ENCODE measurements at places on chromosomes 11 and 22.
A peak's percentile ranks its signal among the peaks of the same experiment; 100 is the strongest.

DNA sequence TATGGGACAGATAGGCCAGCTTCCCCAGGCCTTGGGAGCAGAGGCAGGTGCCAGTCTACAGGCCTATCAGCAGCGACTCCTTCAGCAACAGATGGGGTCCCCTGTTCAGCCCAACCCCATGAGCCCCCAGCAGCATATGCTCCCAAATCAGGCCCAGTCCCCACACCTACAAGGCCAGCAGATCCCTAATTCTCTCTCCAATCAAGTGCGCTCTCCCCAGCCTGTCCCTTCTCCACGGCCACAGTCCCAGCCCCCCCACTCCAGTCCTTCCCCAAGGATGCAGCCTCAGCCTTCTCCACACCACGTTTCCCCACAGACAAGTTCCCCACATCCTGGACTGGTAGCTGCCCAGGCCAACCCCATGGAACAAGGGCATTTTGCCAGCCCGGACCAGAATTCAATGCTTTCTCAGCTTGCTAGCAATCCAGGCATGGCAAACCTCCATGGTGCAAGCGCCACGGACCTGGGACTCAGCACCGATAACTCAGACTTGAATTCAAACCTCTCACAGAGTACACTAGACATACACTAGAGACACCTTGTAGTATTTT, 26.6 kb upstream of the L3MBTL2 start:
- peak overlapping the region; percentile 90 for H3K27ac ChIP-seq
- DNase-seq: no peak

DNA sequence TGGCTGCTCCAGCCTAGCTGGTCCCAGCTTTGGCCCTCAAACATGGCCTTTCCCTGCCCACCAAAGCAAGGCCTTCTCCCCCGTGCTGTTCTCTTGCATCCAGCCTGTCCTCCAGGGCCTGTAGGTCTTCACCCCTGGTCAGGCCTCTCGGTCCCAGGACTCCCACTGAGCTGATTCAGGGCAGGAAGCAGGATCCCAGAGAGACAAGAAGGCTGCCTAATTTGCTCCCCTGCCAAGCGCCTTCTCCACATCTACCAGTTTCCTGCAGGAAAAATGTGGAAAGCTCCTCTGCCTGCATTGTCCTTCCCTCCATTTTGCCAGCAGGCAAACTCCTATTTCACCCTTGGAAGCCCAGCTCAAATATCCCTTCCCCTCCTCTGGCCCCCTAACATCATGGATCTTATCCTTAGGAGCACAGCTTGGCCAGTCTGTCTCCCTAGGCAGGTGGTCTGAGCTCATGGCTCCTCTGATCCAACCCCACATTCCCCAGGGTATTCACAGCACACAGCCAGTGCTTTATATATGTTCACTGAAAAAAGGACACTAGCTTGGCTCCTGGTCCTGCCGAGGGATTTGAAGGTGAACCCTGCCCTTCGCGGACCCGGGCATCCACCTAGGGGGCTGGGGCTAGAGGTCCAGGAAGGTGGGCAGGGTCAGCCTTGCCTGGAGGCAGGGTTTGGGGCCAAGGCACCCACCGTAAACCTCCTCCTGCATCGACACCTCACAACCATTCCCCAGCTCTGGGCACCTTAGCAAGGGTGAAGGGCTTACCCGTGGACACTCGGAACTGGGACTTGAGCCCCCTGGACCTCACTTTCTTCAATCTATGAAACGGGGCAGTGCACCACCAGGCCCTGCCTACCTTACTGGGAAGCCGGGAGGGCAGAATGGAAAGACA, 968 bp downstream of the RHBDD3 start:
- no peak for DNase-seq
- H3K27me3 ChIP-seq: no peaks in the 10 kb centered on the region
- peaks cover 34% of the 10 kb centered on the region for H3K4me1 ChIP-seq
- peak overlapping the region; percentile 86 for H3K4me3 ChIP-seq

- H3K27ac ChIP-seq: no peak overlapping the region
- H3K4me3 ChIP-seq: no peak overlapping the region
- H3K36me3 ChIP-seq: no peaks in the 10 kb centered on the region
- H3K27me3 ChIP-seq: peaks cover 8% of the 10 kb centered on the region
- DNase-seq: peak; percentile 9
Observed at GRCh38 chr11:1152316-1153104, 5.2 kb upstream of the MUC5AC start.

GRCh38 chr11:92670308-92670890, 299.1 kb upstream of the MTNR1B start:
- DNase-seq: no peak
- H3K27me3 ChIP-seq: no peaks in the 10 kb centered on the region
- H3K4me3 ChIP-seq: no peak overlapping the region
- no peaks in the 10 kb centered on the region for H3K36me3 ChIP-seq
- H3K4me1 ChIP-seq: peaks cover 16% of the 10 kb centered on the region
- H3K27ac ChIP-seq: no peak overlapping the region

DNA sequence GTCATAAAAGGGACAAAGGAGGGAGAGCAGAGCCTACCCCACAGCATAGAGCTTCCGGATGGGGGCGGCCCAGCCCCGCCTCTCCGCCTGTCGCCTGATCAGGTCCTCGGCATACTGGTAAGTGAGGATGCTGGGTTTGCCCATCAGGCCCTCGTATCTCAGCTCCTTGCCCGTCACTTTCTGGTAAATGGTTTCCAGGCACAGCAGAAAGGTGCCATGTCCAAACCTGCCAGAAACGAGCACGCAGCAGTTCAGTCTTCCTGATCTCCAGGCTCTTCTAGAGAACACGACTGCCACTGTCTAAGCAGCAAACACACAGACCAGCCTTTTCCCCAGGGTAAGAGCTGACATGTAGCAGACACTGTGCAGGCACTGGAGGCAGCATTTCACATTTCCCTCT, 17.4 kb upstream of the TMEM121B start:
- H3K27ac ChIP-seq: no peak overlapping the region
- H3K4me1 ChIP-seq: no peaks in the 10 kb centered on the region
- peaks cover 3% of the 10 kb centered on the region for H3K36me3 ChIP-seq
- no peak for DNase-seq

- H3K27ac ChIP-seq: no peak overlapping the region
- H3K4me3 ChIP-seq: no peak overlapping the region
- no peaks in the 10 kb centered on the region for H3K36me3 ChIP-seq
- DNase-seq: no peak
Observed at GRCh38 chr11:6742260-6742659, 29.5 kb downstream of the OR2AG2 start.

- peaks cover 32% of the 10 kb centered on the region for H3K4me1 ChIP-seq
- DNase-seq: no peak
- H3K36me3 ChIP-seq: peaks cover 10% of the 10 kb centered on the region
- peaks cover 6% of the 10 kb centered on the region for H3K27me3 ChIP-seq
- H3K4me3 ChIP-seq: no peak overlapping the region
Observed at GRCh38 chr11:86804951-86805350, 4.6 kb downstream of the PRSS23 start.

- peaks cover 3% of the 10 kb centered on the region for H3K27me3 ChIP-seq
- no peak overlapping the region for H3K4me3 ChIP-seq
- no peaks in the 10 kb centered on the region for H3K36me3 ChIP-seq
Observed at GRCh38 chr11:27871056-27871455, 170.8 kb upstream of the BDNF start.

- peaks cover 11% of the 10 kb centered on the region for H3K36me3 ChIP-seq
- H3K27ac ChIP-seq: no peak overlapping the region
- peaks cover 6% of the 10 kb centered on the region for H3K27me3 ChIP-seq
- no peak for DNase-seq
- no peak overlapping the region for H3K4me3 ChIP-seq
Observed at GRCh38 chr11:14262271-14262846, 96.6 kb downstream of the RRAS2 start.

DNA sequence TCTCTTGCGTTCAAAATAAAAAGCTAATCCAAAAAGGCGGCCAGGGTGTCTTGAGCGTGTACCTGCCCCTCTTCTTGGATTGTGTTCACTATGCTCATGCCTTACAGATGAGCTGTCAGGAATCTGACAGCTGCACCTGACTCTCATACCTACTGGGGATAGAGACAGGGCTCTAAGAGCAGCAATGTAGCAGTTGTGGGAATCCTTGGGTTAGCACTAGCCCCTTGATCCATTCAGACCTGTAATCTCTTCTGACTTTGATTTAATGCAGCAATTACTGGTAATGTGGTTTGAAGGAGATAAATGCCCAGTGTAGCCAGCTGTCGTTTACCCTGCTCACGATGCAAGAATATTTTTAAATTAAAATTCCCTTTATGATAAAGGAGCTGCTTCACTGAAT, 145.8 kb downstream of the APOL5 start:
- peak overlapping the region; percentile 71 for H3K27ac ChIP-seq
- no peaks in the 10 kb centered on the region for H3K27me3 ChIP-seq
- no peak for DNase-seq
- no peaks in the 10 kb centered on the region for H3K36me3 ChIP-seq
- H3K4me3 ChIP-seq: no peak overlapping the region

GRCh38 chr22:26169315-26170111, at the start of gene SEZ6L:
Gene SEZ6L, plus strand, starts transcription at chr22:26169462. Its CDS starts 208 bp downstream, at chr22:26169670.
- peaks cover 19% of the 10 kb centered on the region for H3K4me1 ChIP-seq
- peaks cover 73% of the 10 kb centered on the region for H3K27me3 ChIP-seq
- no peaks in the 10 kb centered on the region for H3K36me3 ChIP-seq

DNA sequence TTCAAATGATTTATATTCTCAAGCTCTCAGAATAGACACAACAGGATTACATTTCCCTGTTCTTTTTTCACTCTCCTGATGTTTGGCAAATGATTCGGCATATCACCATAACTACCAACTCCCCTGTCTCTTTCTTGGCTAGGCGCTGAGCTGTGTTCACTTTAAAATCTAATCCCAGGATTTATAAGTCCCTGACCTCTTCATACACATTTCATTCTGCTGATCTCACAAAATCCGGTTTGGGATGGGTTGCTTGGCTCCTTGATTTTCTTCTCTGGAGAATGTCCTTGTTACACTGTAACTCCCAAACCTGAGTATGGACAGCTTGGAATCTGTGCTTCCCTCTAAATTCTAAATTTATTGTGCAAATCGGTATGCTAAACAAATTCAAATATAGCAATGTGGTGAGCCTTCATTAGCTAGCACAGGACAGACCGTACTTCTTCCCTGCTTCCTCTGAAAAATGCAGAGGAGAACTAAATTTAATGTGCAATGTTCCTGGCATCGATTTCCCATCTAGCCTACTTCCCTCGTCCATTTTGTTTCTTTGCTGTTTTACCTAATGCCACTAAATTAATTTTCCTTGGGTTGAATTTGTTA, 858.5 kb upstream of the FAT3 start:
- DNase-seq: no peak
- H3K36me3 ChIP-seq: no peaks in the 10 kb centered on the region
- no peak overlapping the region for H3K4me3 ChIP-seq
- no peaks in the 10 kb centered on the region for H3K27me3 ChIP-seq
- H3K27ac ChIP-seq: no peak overlapping the region

GRCh38 chr22:17870407-17870806, 96.1 kb upstream of the BID start:
- no peak overlapping the region for H3K4me3 ChIP-seq
- peaks cover 2% of the 10 kb centered on the region for H3K36me3 ChIP-seq
- no peaks in the 10 kb centered on the region for H3K4me1 ChIP-seq
- DNase-seq: no peak

DNA sequence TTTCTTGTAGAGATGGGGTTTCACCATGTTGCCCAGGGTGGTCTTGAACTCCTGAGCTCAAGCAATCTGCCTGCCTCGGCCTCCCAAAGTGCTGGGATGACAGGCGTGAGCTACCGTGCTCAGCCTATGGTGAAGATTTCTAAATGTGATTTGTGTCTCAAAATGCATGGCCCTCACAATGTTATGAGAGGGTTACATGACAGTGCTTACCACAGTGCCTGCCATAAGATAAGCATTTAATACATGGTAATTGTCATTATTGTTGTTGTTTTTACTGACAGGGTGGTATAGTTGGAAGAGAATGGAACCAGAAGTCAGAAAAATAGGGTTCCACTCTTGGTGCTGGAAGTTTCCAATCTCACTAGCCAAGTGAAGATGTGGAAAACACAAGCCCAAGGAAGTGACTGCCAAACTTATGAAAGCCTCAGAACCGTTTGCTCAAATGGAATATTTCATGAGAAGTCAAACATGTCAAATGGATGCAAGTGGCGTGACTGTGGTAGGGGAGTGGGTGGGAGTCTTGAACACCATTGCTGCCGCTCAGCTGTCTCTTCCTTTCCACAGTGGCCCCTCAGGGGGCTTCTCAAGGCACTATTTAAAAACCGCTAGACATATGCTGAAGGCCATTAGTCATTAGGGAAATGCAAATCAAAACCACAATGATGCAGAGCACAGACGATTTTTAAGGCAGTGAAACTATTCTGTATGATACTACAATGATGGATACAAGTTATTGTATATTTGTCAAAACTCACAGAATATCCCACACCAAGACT, 29.1 kb upstream of the LMO2 start:
- H3K36me3 ChIP-seq: no peaks in the 10 kb centered on the region
- H3K4me1 ChIP-seq: no peaks in the 10 kb centered on the region
- H3K27me3 ChIP-seq: peaks cover 4% of the 10 kb centered on the region
- H3K27ac ChIP-seq: no peak overlapping the region
- no peak for DNase-seq

DNA sequence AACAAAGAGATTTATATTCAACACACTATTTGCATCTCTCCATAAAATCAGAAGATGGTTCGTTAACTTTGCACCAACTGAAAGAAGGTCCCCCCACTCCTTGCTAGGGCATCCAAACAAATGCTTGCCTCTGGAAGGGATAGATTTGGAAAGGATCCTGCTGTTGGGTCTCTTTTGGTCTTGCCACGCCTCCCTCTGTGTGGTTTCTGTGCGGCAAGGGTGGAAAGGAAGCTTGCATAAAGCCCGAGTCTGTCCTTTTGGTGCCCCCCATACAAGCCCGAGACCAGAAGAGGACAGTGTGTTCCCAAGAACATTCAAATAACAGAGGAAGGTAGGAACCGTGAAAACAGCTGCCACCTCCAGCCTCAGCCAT, 15.1 kb downstream of the SCGB1A1 start:
- H3K27me3 ChIP-seq: no peaks in the 10 kb centered on the region
- no peak for DNase-seq
- no peak overlapping the region for H3K27ac ChIP-seq
- H3K4me1 ChIP-seq: peaks cover 8% of the 10 kb centered on the region

- H3K4me3 ChIP-seq: no peak overlapping the region
- H3K27ac ChIP-seq: no peak overlapping the region
- H3K36me3 ChIP-seq: no peaks in the 10 kb centered on the region
- H3K27me3 ChIP-seq: peaks cover 6% of the 10 kb centered on the region
- DNase-seq: no peak
Observed at GRCh38 chr22:20271114-20271994, 3.2 kb upstream of the RTN4R start.

All from progenitor cell of endocrine pancreas (in vitro differentiated cells).